CD8-positive, alpha-beta T cell (primary cell): ENCODE measurements at places on chromosomes 1 and 21. TPM values are rescaled to one million over a fixed set of nuclear protein-coding genes. Genes with fewer than 3 reads are reported as not detected.

- DNase-seq, result no peak
These were observed 8.9 kb downstream of the UBASH3A start for GRCh38 chr21:42412636-42412933.

GRCh38 chr1:31778763-31779488 is 14.8 kb upstream of the ADGRB2 start:
- DNase-seq, result no peak

- no peak for DNase-seq
These were observed 11.5 kb upstream of the LAPTM5 start for GRCh38 chr1:30768830-30769718.

DNA sequence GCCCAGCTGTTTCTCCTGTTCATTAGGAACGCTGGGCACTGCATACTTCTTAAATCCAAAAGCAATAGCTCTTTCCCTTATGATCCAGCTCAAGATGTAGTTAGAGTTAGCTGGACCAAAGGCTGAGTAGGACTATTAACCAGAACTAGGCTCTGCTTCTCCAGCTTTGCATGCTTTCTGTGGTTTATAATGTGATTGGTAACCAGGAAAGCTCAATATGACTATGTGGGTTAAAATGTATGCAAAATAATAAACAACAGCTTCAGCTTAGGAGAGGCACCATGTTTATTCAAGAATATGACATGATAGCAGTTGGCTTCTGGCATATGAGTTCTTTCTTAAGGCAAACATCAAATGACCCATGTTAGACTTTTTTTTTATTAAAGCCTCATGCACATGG is 73.8 kb downstream of the LYPLAL1 start:
- DNase-seq, result no peak

DNA sequence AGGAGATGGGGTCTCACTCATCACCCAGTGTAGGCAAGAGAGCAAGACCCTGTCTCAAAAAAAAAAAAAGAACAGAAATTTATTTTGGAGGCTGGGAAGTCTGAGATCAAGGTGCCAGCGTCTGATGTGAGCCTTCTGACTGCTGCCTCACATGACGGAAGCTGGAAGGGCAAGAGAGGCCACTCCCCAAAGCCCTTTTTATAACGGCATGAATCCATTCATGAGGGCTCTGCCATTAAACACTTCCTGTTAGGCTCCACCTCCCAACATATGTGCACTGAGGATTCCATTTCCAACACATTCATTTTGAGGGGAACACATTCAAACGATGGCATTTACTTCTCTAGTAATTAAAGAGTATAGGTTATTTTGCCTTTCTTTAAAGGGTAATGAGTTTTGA is 50.9 kb upstream of the C1orf198 start:
- DNase-seq, result no peak

DNA sequence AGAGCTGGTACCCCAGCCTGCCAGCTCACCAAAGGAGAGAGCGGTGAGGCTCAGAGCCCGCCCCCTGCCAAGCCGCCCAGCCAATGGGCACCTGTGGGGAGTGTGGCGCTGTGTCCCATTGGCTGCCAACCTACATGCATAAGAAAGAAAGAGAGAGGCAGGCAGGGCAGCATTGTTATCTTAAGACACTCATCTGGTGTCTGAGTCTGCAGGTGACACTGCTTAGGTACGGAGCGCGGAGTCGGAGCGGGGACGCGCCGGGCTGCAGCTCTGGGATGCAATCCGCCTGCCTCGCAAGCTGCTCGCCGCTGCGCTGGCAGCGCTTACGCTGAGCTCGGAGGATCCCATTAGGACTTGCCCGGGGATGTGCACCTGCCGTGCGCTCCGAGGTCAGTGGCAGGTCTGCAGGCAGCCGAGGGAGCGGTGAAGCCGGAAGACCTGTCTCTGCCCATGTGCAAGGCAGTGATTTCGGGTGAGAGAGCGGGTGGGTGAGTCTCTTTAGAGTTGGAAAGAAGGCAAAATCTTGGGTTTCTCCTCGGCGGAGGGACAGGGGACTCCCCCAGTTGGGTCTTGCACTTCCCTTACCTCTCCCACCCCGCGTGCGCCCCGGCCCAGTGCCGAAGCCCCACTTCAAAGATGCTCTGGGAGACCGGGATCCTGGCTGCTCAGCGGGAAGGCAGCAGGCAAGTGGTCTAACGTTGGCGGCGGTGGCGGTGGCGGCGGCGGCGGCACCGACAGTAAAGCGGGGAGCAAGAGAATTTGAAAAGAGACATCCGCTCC is at the start of gene BRINP2:
Gene BRINP2, plus strand, starts transcription at position 203 of the 780 bp plus-strand sequence. CDS start 58,919 bp downstream, outside the sequence.
- DNase-seq, result no peak

The RHBDL2 gene
- total RNA-seq, result not detected

The CRP gene
- not detected for total RNA-seq

The PTGER3 gene
- not detected for total RNA-seq

The TENT5C gene
- total RNA-seq, result 150 TPM
